Left renal cortex interstitium (tissue), 4 donors: ENCODE measurements at places on chromosomes 13 and 19. TPM values are rescaled to one million over a fixed set of nuclear protein-coding genes. Genes with fewer than 3 reads are reported as not detected.

RNF17 gene
- polyA plus RNA-seq: not detected

SMIM44 gene
- 0.95 TPM for polyA plus RNA-seq

IGFL2 gene
- polyA plus RNA-seq: not detected

ZNF529 gene
- 26.7 TPM for polyA plus RNA-seq
